ENCODE measurements at places on chromosomes 13 and 19.
A peak's percentile ranks its signal among the peaks of the same experiment; 100 is the strongest.

DNA sequence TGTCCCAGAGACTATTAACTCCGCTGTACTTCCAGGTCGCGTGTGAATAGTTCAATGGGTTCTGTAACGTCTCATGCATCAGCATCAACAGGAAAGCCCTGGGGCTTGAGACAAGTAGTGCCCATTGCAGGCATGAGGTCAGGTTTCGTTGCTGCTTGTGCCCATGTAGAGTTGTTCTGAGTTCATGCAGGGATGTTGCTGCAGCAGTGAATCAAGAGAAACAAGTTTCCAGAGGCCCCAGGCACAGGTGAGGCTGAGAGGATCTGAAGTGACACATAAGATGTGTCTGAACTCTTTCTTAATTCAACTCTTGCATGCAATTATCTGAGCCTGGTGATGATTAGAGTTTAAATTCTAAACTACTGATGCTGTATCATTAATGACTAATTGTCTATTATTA is 8.6 kb upstream of the ZNF283 start:
- no peak for DNase-seq

DNA sequence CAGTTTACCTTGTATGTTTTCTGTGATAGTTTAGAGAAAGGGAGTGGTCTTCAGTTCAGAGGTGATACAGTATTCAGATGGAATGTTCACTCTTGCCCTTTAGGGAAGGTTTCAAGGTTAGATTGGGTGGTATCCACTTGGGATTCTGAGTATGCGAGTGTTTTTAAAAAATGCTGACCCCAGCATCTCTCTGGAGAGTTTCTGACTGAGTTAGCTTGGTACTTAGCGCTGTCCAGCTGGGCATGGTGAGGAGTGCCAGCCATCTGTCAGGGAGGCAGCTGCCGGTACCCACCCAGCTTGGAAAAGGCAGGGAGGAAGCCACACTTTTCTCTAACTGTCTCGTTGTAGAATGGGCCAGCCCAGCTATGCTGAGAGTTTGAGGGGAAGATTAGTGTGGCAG is 63.3 kb downstream of the ARHGEF7 start:
- DNase-seq: no peak

DNA sequence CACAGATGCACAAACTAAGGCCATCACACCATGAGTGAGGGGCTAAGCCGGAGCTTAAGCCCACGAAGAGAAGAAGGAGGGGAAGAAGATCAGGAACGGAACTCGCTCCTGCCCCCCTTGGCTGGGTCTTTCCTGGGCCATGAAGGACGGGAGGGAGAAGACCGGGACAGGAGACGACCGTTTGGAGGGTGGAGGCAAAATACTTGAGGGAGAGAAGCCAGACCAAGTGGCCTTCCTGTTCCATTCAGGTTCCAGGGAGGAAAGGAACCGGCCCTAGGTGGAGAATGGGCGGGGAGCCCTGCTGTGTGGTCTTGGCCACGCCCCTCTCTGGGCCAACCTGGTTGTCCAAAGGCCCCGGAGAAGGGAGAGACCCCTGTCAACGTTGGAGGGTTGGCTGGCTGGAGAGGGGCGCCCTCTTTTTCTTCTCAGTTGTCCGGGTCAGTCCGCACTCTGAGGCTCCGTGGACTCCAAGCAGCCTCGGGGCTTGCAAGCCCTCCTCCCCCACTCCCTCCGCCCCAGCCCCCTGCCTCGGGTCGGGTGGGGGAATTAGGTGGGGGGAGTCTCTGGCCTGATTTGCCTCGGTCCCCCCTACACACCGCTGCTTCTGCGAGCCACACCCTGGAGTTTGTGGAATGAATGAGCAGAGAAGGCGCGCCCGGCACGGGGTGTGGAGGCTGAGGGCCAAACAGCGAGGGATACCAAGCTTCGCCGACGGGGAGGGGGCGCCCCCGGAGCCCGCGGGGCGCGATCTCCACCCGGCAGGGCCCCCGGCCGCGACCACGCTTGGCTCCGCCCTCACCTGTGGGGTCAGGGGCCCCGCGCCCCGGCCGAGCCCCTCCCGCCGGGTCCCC is 757 bp downstream of the FBN3 start:
- DNase-seq: no peak

- DNase-seq: no peak
Measured at GRCh38 chr13:93243375-93244063, 16.9 kb downstream of the GPC6 start.

GRCh38 chr19:2775556-2776430 is 7.3 kb downstream of the SGTA start:
- peak; percentile 85 for DNase-seq

DNA sequence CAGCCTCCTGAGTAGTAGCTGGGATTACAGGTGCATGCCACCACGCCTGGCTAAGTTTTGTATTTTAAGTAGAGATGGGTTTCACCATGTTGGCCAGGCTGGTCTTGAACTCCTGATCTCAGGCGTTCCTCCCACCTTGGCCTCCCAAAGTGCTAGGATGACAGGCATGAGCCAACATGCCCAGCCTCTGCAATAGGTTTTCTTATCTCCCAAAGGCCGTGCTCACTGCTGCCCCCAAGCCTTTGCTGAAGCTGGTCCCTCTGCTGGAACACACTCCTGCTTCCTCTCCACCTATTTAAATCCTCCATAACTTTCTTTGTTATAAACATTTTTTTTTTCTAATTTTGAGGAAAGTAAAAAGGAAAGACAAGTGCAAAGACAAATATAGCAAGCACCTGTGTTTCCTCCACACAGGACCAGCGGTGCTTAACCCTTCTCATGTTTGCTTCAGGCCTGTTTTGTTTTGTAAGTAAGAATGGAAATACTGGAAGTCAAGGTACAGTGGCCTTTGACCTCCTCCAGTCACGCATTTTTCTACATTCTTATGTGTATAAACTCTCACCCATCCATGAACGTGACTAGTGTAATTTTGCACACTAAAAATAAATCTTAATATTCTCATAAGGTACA is 14.5 kb upstream of the TNFAIP8L1 start:
- DNase-seq: no peak

DNA sequence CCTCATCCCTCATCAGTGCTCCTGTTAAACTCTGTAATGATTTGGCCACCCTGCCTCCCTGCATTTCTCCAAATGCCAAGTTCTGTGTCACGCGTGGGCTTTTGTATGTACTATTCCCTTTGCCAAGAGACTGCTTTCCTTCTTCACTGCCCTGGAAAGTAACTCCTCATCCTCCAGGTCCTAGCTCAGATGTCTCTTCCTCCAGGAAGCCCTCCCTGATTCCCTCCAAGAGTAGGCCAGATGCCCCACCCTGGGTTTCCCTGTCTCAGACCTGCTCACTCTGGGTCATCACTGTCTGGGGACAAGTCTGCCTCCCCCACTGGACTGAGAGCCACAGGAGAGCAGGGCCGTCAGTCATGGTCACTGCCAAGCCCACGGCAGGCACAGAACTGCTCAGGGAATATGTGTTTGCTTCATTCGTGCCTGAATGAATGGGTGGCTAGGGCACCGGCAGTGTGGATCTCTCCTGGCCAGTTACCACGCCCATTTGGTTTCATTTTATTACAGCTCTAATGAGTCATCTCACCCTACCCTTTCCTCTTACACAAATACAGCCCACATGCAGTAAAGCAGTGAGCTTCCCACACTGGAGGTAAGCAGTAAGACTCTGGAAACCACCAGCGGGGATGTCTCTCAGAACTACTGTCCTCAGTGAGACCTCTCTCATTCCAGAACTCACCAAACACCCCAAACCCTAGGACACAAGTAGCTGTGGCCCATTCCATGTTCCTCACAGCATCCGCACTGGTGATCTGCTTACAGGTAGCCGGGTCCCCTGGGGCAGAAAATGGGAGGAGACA is 12.1 kb upstream of the GPR4 start:
- peak; percentile 40 for DNase-seq

- DNase-seq: no peak
Measured at GRCh38 chr13:73876323-73876722, 257.9 kb downstream of the KLF12 start.

GRCh38 chr13:61362522-61362921 is 53.1 kb downstream of the PCDH20 start:
- no peak for DNase-seq

GRCh38 chr13:109545931-109546330 is 240.5 kb downstream of the IRS2 start:
- no peak for DNase-seq

- DNase-seq: no peak
Measured at GRCh38 chr13:26713341-26713740, 47.2 kb downstream of the GPR12 start.

GRCh38 chr19:44677019-44677811 is 5.9 kb downstream of the CEACAM19 start:
- no peak for DNase-seq

DNA sequence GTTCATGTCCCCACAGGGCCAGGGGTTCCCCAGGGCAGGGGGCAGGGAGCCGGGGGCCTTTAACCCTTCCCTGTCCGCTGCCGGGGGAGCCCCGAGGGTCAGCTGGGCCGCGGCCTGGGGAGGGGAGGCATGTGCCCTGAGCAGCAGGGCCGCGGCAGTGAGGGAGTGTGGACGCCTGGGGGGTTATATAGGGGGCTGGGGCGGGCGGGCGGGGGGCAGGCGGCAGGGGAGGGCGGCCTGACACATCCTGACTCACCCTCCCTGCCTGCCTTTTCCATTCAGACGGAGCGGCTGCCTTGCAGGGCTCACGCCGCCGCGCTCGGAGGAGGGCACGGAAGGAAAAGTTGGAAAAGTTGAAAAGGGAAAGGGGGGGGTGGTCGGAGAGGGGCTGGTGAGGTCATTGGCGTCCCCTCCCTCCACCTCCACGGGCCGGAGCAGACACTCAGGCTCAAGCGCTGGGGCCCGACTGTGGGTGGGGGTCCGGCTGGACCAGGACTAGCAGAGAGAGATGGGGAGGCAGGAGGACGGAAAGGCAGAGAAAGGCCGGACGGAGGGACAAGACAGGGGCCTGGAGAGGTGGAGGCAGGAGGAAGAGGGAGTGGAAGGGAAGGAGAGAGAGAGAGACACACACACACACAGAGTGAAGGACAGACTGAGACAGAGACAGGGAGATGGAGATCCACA is at the start of gene IL11:
Gene IL11 (minus strand): TSS at position 159 of the 684 bp plus-strand sequence. CDS start 153 bp downstream, at position 6.
- DNase-seq: no peak

DNA sequence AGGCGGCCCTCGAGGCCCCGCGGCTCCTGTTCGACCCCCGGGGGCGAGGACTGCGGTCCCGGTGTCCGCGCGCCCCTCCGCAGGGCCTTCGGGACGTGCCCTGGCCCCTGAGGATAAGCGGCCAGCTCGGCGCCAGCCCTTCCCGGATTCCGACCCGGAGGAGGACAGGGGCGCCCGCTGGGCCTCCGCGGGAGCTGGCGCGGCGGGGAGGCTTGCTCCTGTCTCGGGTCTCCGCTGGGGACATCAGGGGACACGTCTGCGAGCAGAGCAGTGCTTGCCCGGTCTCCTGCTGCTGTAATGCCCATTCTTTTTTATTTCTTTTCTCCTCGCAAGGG is 829 bp downstream of the B3GLCT start:
- no peak for DNase-seq

DNA sequence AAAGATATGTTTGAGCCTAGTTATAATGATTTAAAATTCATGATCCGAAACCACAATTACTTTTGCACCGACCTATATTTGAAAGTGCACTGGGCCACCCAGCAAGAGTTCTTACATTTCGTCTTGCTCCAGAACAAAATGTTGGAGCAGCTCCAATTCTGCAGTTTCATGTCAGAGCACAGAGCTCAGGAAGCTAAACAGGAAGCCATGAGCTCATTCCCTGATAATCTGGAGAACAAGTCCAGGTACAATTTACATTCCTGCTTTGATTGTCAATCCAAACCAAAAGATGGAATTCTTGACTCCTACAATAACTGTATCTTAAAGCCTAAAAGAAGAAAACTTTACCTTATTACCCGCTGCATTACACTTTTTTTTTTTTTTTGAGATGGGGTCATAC is 131.8 kb downstream of the KCTD12 start:
- DNase-seq: no peak

DNA sequence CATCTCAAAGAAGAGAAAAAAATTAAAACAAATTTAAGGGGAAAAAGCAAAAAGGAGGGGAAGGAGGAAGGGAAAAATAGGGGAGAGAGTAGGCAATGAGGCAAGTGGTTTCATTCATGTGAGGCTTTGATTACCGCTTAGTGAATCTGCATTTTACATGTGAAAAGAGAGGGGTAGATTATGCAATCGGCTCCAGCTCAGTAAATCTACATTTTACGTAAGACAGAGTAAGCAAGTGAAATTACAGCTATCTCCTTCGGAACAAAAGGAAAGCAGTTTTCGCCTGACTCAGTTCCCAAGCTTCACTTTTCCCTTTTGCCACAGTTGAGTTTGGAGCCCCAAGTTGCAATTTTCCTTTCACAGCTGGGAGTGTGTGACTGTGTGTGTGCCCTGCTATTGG is 16.0 kb upstream of the OLFM2 start:
- no peak for DNase-seq

DNA sequence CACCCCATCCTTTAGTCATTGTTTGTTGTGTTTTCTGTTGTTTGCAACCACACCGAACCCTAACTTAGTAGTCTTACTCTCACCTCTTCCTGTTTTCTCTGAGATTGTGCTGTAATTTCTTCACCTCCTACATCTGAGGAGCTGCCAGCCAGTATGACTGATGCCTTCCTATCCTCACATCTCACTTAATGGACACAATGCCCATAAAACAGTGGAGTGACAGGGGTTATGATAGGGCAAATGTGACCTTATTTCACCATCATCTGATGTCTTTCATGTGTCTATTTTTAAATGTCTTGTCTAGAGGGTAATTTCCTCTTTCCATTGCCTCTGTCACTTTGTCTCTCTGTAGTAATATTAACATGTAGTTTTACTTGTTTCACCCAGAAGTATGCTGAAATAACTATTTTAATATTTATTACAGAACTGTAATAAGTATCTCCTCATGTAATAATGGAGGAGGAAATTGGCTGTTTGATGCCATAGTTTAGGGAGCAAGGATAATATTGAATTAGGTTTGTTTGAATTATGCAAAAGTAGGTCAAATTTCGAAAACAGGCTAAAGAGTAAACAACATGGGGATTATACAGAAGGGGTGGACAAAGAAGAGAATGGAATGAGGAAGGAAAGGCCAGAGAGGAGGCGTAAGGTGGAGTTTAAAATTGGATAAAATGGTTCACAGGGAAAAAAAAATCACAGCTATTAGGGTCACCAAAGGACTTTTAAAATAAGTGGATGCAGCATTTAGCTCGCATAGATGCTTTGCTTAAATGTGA is 103.5 kb upstream of the SPRY2 start:
- no peak for DNase-seq
